ENCODE measurements at places on chromosomes 12 and 14.
A peak's percentile ranks its signal among the peaks of the same experiment; 100 is the strongest.

GRCh38 chr12:94458877-94459727 is 565 bp downstream of the CEP83 start:
- peak; percentile 26 for DNase-seq

GRCh38 chr14:94157197-94157596 is 16.9 kb upstream of the PPP4R4 start:
- no peak for DNase-seq

GRCh38 chr12:20549108-20549719 is 145.9 kb upstream of the SLCO1C1 start:
- DNase-seq = no peak

DNA sequence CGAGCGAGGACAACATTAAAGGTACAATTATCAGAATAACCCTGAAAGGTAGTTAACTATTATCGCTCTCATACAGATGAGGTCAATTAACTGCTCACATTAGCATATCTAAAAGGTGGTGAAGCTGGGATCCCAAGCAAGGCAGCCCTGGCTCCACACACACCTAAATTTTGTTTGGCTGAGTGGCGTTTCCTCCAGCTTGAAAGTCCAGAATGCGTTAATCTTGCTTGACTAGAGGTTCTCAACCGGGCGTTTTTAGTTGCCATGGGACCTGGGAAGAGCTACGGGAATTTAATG is 531 bp downstream of the DLGAP5 start:
- no peak for DNase-seq

- no peak for DNase-seq
Measured at GRCh38 chr12:39915249-39915648, 190.6 kb downstream of the SLC2A13 start.

- peak; percentile 81 for DNase-seq
Measured at GRCh38 chr12:16605642-16606116, 283 bp downstream of the LMO3 start.

DNA sequence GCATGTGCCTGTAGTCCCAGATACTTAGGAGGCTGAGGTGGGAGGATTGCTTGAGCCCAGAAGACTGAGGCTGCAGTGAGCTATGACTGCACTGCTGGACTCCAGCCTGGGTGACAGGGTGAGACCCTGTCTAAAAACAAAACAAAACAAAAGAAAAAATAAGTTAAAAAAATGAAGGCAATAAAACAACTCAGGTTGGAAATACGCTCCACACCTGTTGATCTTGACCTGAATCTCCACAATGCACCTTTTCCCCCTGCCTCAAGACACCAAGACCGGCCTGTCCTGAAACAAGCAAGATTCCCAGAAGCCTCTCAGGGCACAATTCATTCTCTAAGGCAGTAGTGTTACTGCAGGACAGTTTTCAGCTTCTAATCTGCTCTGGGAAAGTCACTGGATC is 20.8 kb upstream of the CEBPE start:
- no peak for DNase-seq

GRCh38 chr14:70665448-70666360 is 24.0 kb downstream of the TTC9 start:
- DNase-seq = peak; percentile 86

DNA sequence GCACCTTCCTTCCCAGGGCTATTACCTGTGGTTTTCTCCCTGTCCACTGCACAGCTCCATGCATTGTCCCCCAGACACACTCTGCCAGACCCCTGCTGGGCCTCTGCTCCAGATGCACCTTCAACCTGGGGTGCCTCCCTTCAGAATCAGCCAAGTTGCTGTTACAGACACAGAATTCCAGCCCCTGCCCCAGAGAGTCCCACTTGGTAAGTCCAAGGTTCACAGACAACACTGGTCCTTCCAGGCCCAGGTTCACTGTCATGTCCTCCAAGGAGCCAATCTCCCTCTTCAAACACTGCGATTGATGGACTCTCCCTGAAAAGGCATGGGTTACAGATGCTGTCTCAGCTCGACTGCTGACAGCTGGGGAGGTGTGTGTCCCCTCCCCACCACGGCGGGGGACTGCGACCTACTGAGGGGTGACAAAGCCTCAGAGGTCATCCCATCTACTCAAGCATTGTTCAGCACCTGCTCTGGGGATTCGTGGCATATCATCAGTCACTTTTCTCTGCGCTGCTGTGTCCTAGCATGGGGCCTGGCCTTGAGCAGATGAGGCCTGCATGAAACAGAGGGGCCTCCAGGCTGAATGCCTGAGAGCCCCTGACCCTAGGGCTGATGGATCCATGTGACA is 24.3 kb downstream of the CALM1 start:
- no peak for DNase-seq

DNA sequence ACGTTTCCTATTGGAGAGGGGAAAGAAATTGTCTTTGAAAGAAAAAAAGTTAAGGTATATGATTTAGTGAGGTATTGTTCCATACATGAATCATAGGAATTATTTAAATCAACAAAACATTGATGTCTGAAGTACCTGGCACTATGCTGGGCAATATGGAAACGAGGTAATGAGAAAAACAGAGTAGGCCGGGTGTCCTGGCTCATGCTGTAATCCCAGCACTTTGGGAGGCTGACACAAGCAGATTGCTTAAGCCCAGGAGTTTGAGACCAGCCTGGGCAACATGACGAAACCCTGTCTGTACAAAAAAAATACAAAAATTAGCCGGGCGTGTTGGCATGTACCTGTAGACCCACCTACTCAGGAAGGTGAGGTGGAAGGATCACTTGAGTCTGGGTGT is 45.9 kb downstream of the AEBP2 start:
- DNase-seq = no peak

DNA sequence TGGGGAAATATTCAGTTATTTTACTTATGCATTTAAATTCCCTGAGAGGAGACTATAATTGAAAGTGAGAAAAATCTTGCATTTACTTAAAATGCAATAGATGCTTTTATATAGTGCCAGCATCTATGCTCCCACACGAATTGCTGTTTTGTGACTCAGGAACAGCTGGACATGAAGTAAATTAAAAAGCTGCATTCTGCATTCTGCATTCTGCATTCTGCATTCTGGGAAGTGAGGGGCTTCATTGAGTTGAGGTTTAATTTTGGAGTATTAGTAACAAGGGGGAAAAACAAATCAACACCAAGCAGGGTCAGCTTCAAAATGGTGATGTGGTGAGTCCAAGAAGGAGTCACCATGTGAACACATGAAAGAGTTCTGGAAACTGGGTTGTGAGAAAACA is 101.2 kb downstream of the C12orf50 start:
- no peak for DNase-seq

- DNase-seq = no peak
Measured at GRCh38 chr12:120134307-120134980, 17.9 kb upstream of the RAB35 start.

DNA sequence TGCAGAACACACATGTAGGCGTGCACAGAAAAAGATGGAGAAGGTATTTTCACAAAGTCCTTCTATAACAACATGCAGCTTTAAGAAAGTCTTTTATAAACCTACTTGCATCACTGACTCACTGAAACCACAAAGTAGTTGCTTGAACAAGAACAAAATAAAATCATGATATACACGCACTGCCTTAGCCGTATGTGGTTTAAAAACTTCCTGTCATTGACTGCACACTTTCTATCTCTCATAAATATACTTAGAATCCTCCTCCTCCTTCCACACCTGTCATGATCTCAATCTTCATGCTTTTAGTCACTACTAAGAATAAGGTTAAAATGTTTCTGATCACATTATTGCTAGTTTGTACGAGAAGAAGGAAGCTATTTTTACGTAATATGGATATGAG is 31.8 kb upstream of the RAD51AP1 start:
- no peak for DNase-seq

- DNase-seq = no peak
Measured at GRCh38 chr12:89882050-89882449, 173.4 kb upstream of the ATP2B1 start.

DNA sequence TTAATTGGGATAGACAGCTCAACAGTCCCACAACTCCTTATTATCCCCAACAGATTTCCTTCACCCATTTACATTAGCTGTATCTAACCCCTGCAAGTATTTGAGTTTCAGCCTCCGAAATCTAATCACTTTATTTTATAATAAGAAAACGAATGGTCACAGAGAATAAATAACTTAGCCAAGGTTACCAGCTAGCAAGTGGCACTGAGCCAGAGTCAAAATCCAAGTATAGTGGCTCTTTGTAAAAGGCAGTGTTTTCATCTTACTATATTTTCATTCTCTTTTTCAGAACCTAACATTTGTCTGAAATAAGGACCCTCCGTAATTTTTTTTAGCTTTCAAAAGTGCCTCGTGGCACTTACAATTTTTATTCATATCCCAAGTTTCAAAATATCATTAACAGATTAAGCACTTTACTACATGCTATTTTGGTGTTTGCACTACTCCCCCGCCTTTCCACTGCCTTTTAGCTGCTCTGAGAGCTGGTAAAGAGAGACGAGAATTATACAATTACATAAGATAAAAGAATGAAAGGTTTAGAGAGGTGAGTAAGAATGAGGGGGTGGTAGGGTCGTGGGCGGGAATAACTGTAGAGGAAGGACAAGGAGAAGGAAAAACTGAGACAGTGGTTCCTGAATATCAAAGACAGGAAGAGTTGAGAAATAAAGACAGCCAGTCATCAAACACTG is 3.7 kb upstream of the USP15 start:
- no peak for DNase-seq

DNA sequence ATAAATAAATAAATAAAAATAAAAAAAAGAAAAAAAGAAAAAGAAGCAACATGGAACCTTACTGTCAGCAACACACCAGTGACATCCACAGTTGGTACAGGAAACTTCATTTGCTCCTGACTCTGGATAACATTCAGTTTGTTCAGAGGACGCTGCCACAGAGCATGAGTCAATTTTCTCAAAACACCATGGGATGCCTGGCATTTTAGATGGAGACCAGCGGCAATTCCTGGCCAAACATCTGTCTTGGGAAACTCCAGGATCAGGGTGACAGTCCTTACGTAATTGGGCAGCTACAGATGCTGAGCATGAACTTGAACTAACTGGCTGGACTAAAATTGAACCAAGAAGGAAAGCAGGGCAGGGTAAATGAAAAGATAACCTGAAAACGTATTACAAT is 166.2 kb upstream of the CPNE8 start:
- DNase-seq = no peak

GRCh38 chr12:106118381-106119130 is 20.2 kb downstream of the NUAK1 start:
- no peak for DNase-seq

GRCh38 chr14:47207617-47208016 is 467.8 kb downstream of the MDGA2 start:
- no peak for DNase-seq

DNA sequence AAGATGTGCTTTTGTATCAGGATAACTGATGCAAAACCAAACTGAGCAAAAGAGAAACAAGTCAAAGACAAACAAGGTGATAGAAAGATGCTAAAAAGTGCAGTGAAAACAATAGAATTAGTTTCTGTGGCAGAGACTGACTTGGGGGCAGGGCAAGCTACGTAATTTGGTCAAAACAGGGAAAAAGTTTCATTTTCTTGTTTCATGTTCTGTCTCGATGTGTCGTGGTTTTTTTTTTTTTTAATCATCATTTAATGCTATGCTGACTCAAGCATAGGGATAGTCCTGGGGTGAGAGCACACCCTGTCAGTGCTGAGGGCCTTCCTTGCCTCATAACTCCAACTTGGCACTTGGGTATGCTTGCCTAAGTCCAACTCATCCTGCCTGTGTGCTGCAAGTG is 144.1 kb upstream of the PTPRQ start:
- no peak for DNase-seq

- peak; percentile 96 for DNase-seq
Measured at GRCh38 chr14:21525962-21526671, at the start of gene SALL2. TSS of gene SALL2 (minus strand) at chr14:21526346. CDS start at chr14:21526127, 219 bp downstream.

GRCh38 chr14:60165547-60165876 is 314 bp upstream of the DHRS7 start:
- no peak for DNase-seq

DNA sequence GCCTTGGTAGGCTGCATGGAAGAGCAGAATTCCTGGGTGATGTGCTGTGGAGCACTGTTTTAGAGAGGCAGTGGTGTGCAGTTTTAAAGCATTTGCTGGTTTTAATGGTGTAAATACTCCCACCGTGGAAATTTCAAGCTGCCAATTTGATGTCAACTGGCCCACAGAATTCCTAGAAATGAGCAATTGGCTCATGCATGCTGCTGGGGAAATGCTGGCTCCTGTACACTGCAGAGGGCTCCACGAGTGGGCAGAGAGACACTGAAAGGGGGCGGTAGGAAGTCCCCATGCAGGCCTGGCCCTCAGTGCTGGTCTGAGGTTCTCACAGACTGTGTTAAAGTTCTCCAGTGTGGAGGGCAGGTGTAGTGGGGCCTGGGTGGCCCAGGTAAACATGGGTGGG is 99.4 kb upstream of the NTF3 start:
- no peak for DNase-seq

DNA sequence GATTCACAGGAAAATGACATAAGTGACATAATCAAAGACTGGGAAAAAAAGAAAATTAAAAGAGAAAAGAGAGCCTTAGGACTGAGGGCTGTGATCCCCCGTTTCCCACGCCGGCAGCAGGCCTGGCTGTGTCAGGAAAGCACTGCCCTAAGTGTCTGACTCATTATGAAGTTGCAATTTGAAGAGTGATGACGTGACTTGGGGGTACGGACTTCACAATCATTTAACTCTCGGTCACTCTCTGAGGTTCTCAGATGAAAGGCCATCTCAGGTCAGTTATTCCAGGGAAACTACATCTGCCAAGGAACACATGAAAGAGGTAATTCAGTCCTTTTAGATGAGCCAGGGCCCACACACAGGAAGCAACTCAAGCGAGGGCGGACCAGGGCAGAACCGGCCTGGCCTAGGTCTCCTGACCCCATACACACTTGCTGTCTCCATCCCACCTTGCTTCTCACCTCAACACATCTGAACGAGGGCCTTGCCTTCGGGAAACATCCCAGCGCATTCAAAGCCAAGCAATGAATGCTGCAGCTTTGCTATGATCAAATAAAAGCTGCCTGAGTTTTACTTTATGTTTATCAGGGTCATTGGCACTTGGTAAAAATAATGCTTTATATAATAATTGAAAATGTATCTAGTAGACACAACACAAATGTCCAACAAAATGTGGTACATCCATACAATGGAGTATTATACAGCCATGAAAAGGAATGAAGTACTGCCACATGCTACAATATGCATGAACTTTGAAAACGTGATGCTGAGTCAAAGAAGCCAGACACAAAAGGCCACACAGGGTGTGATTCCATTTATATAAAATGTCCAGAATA is 2.7 kb downstream of the SSH1 start:
- no peak for DNase-seq

DNA sequence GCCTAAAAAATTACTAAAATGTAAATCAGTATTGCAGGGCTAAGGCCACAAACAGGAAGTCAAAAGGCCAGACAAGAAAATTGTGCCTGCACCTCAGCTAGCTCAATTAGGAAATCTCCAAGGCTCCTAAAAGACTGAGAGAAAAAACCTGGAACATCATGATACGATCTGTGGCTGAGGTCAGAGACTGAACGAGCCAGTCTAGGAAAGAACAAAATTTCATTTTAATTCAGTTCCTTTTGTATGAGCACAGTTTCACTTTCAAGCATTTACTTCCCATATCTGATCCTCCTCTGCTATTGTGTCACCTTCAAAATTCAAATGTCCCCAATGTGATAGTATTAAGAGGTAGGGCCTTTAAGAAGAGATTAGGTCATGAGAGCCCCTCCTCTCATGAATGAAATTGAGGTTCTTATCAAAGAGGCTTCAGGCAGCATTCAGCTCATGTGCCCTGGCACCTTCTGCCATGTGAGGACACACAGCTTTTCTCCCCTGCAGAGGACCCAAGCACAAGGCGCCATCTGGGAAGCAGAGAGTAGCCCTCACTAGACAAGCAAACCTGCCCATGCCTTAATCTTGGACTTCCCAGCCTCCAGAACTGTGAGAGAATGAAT is 14.8 kb downstream of the PRKAB1 start:
- no peak for DNase-seq

- no peak for DNase-seq
Measured at GRCh38 chr12:58041441-58041840, 100.1 kb downstream of the ATP23 start.

All from DMS79 (cell line).